NCI-H2029 treated with DMSO at 0.1 percent for 48 hours (cell line): ENCODE measurements at places on chromosomes 7 and 10.

DNA sequence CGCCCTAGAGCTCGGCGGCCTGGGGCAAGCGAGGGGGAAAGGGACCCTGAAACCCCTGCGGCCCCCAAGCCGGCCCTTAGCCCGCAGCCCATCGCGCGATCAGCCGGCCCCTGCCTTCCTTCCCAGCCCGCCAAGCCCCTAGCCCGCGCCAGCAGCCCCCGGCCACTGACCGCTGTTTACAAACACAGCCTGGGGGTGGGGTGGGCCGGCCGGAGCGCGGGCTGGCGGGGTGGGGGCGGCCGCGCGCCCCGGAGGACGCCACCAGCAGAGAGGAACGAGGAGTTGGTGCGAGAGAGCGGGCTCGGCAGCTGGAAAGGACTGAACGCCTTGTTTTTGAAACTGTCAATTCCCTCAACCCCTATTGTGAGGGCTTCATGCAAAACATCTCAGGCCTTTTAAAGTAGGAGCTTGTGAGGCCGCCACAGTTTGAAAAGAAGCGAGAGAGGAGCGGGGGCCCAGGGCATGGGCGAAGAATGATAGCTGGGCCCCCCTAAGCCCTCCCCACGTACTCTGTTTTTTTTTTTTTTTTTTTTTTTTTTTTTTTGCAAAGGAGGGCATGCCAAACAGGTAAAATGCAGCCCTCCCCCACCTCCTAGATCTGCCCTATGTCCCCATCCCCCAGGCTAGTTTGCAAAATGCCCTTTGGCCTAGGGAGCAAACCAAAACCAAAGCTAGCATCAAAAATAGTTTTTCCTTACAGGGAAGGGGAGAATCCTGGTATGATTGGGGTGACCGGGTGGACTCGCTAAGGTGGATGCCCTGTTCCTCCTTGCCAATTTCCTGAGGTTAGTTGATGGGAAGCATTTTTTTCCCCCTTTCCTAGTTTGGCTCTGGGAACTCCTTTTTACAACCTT is 15.0 kb downstream of the SKIDA1 start:
- no peak for DNase-seq

- DNase-seq, result no peak
Measured at GRCh38 chr10:53702489-53702888, 929.9 kb upstream of the MBL2 start.

DNA sequence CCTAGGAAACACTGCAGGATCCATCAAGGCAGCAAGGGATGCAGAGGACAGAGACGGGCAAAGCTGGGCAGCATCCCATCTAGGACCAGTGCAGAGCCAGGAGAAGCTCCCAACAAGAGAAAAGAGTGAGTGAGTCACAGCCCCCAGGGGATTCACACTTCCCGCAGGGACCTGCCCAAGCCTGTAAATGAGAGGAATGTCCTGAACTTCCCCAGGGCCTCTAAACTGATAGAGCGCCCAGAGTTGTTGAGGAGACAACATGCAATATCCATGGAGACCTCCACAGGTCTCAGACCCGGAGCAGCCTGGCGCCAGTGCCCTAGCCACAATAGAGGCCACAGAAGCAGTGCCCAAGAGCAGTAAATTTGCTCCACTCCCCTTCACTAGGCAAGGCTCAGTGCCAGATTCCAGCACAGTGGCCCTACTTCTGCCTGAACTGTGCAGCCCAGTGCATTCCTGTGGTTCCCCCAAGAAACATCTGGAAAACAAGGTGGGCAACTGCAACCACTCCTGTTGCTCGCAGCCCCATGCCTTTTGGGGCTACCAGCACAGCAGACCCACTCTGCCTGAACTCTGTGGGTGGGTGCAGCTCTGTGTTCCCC is 567.5 kb downstream of the POM121L12 start:
- no peak for DNase-seq

DNA sequence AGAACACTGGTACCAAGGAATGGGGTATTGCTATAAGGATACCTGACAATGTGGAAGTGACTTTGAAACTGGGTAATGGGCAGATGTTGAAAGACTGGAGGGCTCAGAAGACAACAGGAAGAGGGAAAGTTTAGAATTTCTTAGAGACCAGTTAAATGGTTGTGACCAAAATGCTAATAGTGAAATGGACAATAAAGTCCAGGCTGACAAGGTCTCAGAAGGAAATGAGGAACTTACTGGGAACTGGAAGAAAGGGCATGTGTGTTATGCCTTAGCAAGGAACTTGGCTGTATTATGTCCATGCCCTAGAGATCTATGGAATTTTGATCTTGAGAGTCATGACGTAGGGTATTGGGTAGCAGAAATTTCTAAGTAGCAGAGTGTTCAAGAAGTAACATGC is 38.0 kb downstream of the FAM149B1 start:
- no peak for DNase-seq

GRCh38 chr7:134686786-134687185 is 40.1 kb downstream of the BPGM start:
- no peak for DNase-seq

GRCh38 chr7:927031-927671 is 27.3 kb downstream of the ADAP1 start:
- no peak for DNase-seq

- no peak for DNase-seq
Measured at GRCh38 chr10:102400598-102401341, 5.3 kb downstream of the NFKB2 start.

- DNase-seq, result no peak
Measured at GRCh38 chr7:32915041-32915536, 23.5 kb upstream of the KBTBD2 start.

DNA sequence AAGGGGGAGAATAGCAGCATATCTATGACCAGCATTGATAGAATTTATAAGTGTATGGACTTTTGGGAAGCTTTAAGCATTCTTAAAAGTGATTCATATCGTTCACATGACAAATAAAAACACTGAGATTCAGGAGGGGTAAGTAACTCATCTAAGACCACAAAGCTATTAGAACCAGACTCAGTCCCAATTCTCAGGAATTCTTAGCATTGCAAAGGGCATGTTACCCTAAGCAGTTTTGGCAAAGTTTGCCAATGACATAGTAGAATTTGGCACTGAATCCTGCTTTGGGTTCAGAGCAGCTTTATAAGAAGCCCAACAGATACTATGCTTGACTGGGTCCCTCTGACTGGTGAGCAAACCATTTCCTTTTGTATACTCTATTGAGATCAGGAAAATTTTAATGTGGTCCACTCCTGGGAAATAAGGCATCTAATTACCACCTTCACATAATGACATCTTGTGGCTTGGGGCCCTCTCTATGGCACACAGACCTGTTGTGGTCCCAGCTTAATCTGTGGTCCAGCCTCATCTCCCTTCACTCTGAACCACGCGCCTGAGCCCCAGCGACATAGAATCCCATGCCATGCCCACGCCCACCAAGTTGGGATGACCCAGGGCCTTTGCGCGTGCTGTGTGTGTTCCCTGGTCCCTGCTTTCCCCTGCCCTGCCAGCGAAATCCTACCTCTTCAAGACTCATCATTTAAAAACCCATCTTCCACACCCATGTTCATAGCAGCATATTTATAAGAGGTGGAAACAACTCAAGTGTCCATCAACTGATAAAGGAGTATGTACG is 37.5 kb upstream of the DOCK1 start:
- DNase-seq, result no peak

- no peak for DNase-seq
Measured at GRCh38 chr7:818031-818699, 14.1 kb upstream of the SUN1 start.

DNA sequence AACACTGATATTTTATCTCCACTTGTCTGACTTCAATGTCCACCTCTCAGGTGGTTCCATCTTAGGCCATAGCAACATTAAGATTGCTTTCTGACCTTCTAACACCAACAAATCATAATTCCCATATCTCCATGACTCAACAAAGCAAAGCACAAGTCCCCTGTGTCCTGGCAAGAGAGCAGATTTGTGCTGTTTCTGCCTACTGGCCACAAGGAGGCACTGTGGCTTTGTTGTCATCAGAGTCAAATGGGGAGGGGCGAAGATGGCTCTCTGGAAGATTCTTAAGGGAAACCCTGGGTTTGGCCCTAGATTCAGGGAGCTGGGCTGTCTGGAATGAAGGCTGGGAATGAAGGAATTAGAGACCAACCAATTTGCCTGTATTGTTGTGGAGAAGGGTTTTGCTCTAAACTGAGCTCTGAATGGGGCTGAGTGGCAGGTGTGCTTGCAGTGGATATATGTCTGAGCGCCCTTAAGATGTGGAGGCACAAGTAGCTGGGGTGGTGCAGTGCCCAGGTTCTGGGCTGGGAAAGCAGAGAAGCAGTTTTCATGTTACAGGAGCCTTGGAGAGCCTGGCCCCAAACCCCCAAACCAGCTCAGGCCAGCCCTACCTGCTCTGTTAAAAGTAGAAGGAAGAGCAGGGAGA is 154.8 kb upstream of the PRSS58 start:
- DNase-seq, result no peak

DNA sequence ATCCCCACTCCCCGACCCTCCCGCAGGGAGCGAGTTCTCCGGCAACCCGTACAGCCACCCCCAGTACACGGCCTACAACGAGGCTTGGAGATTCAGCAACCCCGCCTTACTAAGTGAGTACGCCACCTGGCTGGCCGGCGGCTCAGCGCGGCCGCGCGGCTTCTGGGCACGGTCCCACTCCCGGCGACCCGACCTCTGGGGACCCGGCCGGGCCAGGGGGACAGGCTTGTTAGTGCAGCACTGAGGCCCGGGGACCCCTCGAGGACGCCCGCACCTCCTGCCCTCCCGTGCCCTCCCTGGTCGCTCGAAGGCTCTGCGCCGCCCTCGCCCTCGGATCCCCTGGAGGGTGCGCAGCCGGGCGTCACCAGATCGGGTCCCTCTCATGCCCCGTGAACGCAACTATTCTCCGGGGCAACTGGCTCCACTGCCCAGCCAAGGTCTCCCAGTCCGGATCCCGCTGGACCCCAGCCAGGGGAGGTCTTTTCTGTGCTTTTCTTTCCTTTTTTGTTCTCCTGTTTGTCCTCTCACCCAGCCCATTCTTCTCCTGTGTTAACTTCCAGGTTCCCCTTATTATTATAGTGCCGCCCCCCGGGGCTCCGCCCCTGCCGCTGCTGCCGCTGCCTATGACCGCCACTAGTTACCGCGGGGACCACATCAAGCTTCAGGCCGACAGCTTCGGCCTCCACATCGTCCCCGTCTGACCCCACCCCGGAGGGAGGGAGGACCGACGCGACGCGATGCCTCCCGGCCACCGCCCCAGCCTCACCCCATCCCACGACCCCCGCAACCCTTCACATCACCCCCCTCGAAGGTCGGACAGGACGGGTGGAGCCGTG is 81.8 kb downstream of the PAX2 start:
- no peak for DNase-seq

DNA sequence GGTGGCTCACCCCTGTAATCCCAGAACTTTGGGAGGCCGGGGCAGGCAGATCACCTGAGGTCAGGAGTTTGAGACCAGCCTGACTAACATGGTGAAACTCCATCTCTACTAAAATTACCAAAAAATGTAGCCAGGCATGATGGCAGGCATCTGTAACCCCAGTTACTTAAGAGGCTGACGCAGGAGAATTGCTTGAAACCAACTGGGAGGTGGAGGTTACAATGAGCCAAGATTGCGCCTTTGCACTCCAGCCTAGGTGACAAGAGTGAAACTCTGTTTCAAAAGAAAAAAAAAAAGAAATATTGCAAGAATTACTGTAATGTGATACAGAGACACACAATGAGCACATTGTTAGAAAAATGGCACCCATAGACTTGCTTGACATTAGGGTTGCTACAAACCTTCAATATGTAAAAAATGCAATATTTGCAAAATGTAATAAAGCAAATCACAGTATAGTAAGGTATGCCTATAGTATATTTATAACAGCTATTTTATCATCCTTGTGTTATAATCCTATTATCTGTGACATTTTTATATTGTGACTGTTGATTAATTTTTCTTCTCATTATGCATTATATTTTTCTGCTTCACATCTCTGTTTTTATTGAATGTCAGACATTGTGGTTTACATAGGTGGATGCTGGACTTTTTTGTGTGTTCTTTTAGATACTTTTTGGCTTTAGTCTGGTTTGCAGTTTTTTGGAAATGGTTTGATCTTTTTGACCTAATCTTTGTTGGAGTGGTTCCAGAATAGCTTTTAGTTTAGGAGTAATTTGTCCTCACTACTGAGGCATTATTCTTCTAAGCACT is 55.4 kb upstream of the HELLS start:
- no peak for DNase-seq

GRCh38 chr10:86363184-86363832 is 3.3 kb downstream of the GRID1 start:
- no peak for DNase-seq

DNA sequence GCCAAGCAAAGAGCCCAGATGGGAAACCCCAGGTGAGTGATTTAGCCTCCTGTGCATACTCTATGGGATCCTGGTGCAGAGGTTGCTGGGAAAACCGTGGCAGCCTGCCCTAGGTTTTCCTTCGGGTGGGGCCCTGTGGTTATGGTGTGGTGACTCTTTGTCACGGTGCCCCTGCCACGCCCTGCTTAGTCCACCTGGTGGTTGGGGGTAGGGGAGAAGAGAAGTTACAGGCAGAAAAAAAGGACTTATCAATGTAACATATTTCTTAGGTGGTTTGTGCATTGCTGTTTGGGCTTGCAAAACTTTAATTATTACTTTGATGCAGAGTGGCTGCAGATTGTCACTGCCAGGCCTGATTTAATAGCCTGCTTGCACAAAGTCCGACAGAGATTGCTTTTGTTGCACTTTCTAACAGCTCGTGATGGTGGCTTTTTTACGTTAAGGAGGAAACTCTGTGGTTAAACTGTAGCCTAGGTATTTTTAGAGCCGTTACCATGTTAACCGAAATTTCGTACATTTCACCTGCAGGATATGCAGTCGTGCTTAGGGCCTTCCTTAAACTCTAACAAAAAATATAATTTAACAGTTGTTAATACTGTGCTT is 197.4 kb downstream of the RNLS start:
- no peak for DNase-seq

DNA sequence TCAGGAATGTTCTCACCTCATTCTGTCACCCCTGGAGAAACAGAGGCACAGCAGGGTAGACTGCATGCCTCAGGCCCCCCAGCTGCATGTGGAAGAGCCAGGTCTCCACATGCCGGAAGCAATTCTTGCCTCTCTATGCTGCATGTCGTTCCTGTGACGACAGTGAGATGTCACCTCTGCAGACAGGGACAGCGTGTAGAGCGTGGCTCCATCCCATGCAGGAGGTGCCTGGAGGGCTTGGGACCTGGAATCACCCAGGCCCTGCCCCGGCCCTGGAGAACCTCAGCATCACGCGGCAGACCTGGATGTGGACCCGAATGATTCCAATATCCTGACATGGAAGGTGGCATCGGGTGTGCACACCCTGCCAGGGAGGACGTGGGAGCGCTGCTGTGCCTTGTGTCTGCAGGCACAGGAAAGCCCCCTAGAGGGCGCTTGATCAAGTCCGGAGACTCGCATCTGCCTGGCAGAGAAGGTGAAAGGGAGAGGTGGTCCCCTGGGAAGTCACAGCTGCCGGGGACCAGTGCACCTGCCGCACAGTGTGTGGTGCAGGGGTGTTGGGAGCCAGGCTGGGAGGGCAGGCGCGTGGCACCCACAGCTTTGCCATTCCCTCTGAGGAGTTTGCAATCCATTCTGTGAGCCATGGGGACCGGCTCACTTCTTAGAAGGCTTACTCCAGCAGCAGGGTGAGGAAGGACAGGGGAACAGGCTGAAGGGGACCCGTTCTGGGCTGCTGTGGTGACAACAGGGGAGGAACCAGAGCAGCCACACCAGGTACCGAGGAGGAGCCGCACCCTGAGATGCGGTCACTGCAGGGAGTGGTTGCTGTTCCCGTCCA is 45.3 kb upstream of the EN2 start:
- no peak for DNase-seq

- DNase-seq, result no peak
Measured at GRCh38 chr7:39161903-39162302, 184.2 kb downstream of the POU6F2 start.
